ENCODE measurements at places on chromosomes 11 and 22.

- no peak for DNase-seq
Observed at GRCh38 chr11:92050305-92050704, 174.3 kb upstream of the FAT3 start.

GRCh38 chr11:17692931-17693330 is 26.4 kb upstream of the MYOD1 start:
- no peak for DNase-seq

DNA sequence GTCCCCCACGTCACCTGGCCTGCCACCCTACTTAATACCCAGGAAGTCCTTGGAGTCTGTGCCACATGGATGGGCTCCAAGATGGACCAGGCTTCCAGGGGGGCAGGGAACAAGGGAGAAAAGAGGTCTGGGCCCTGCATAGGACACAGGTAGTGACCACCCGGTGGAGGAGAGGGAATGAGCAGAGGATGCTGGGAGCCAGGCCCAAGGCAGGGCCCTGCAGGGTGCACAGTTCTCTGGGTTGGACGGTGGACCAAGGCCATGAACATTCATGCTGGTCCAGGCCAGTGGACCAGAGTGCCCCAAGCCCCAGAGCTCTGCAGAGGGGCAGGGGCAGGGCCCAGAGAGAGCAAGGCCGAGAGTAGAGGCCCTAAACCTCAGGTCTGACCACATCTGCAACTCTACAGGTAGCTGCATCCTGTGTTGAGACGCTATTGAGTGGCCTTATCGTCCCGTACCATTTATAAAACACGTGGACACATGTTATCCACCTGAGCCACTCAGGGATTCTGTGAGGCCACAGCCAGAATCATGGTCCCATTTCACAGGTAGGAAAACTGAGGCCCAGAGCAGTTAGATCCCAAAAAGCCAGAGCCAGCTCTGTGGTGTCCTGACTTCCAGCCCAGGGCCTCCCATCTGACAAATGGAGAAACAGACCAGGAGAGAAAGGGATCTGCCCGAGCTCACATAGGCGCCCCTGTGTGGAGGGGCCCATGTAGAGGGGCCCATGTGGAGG is 46.4 kb downstream of the IGLL5 start:
- DNase-seq, result no peak

DNA sequence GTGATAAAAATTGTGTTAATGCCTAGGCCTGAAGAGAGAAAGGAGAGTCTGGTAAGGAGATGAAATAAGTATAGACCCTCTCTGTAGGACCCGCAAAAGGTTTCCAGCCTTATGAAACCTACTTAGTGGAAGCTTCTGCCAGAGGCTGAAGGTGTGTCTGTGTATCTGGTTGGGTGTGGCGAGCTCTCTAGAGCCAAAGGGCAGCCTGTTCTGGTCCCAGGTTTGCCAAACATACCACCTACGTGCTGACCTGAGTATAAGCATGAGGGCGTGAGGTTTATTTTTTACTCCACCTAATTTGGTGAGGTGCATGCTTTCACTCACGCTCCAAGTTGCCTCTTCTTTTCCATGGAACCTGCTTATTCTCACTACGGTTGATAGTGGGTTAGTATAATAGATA is 5.6 kb downstream of the CSTPP1 start:
- DNase-seq, result no peak

GRCh38 chr11:17066691-17067090 is 10.8 kb downstream of the RPS13 start:
- no peak for DNase-seq

- DNase-seq, result no peak
Observed at GRCh38 chr11:22670830-22671229, 4.4 kb downstream of the GAS2 start.

DNA sequence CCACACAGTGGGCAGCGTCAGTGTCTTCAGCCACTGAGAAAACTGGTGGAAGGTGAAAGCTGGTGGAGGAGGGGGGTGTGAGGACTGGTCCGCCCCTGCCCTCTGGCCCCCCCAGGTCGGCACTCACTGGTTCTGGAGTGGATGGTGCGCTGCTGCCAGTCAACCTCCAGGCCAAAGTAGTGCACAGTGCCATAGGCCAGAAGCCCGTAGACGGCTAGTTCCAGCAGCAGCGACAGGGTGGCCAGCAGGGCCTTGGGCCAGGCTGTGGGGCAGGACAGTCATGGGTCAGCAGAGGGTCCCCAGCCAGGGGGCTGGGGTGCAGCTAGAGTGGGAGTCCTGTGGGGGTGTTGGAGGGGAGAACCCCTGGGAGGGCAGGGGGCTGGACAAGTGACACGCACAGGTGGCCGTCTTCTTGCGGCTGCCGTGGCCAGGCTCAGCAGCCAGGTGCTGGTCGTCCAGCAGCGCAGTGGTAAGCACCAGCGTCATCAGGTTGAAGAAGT is 2.2 kb downstream of the LMF2 start:
- DNase-seq, result no peak

DNA sequence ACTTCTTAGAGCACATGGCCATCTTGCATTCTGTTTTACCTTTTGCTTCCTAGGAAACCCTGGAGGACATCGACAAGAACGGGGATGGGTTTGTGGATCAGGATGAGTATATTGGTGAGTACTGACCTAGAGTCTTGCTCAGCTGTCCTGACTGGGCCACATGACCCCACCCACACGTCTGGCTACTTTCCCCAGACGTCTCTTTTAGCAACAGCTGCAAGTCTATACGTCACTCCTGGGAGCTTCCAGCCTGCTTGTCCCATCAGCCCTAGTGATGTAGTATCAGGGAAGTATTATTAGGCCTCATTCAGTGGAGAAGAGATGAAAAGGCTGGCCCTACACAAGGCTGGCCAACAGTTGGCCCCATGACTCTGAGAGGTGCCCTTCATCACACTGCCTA is 9.6 kb downstream of the RCN1 start:
- DNase-seq, result no peak

DNA sequence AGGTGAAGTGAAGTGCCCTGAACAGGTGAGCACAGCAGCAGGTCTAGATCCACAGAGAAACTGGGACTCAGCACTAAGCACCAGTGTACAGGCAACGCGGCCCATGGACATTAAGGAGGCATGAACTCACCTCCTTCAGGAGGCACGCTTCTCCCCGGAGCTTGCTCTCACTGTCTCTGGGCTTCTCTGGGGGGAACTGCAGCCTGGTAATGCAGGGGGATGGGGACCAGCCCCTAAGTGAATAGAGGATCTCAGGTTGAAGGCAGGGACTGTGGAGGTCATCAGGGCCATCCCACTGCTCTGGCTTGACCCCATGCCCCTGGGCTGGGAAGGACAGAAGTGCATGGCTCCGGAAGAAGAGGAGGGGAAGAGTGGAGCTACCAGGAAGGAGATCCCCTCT is 495.6 kb upstream of the B3GAT1 start:
- no peak for DNase-seq

DNA sequence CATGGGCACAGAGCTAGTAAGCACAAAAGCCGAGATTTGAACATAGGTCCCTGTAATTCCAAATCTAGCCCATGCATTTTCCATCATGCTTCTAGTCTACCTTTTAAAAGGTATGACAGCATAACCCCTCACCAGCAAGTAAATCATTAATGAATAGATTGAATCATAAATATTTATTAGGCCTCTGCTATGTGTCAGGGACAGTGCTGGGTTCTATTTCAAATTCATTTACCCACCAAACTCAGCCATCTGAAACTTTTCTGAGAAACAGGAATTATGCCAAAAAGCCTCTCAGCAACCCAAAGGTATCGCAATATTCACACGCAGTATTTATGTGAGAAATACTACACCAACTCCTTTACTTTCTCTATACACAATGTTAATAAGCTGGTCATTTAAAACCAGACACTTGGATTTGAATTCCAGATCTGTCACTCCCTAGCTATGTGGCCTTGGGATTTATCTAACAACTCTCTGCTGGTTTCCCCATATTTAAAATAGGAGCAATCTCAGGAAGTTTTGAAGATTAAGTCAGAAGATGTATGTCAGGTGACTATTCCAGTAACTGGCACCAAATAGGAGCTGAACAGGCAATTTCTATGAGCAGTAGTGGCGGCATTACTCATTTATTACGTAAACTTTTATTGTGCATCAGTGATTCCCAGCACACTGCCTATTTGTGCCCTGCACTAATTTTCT is 191.4 kb downstream of the TENM4 start:
- no peak for DNase-seq

DNA sequence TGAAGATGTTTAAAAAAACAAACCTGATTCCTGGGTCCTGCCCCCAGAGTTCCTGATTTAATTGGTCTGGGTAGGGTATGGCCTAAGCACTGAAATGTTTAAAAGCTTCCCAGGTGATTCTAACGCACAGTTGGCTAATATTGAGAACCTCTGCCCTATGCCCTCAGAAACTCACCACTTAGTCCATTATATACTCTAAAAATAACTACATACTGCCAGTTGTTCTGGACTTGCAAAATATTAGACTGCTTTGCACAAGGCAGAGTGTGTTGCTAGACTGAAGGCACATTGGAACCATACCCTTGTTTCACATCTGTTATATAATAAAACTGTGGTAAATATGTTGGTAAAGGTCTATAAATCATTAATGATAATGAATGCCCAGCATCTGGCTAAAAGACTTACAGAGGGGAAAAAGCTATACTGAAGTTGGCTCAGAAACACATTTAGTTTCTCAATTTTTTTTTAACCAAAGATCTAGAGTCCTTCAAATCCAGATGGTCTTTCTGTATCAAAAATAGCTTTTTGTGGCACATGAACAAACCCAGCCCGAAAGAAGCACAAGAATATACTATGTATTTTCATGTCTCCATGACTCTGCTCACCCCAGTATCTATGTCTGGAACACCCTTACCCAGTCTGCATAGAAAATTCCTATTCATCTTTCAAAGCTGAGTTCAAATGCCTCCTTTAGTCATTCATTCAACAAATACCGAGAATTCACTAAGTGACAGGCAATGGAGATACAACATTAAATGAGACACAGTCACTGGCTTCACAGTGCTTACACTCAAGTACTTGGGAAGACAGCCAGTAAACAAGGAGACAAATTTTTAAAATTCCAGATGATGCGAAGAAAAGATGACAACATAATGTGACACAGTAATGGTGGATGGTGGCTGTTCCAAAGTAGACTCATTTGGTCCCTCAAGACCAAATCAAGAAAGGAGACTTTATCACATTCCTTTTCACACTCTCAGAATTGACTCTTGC is 44.1 kb downstream of the RBFOX2 start:
- DNase-seq, result peak; percentile 52

- DNase-seq, result peak; percentile 93
Observed at GRCh38 chr22:40654522-40655167, 18.1 kb upstream of the MRTFA start.

- DNase-seq, result no peak
Observed at GRCh38 chr22:24005201-24005600, at the start of gene GSTT4. Gene GSTT4 (minus strand): TSS chr22:24005453. CDS start chr22:24005356, 97 bp downstream.

DNA sequence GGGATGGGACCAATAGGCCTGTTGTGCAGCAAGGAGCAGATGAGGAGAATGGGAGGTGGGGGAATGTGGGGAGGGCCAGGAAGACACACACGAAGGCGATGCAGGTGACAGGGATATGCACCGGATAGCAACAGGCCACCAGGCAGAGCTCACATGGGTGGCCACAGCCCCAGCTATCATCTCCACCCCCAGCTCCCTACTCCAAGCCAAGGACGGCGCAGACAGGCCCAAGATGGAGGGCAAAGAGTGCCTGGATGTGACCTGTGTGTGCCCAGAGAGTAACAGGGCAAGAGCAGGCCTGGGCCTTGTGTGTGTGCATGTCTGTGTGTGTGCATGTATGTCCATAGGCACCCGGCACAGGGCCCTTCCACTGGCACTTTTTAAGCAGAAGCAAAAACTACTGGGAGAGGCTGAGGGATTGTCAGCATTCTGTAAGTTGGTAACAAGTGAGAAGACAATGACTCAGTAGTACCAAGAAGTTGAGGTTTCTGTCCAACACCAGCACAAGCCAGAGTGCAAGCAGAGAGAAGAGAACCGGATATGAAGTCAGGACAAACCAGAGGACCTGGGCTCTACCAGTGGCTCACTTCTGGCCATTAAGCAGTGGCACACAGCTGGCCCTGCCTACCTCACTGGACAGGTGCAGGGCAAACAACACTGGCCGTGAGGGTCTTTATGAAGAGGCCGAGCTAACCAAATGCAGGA is 36.4 kb downstream of the NRXN2 start:
- no peak for DNase-seq

DNA sequence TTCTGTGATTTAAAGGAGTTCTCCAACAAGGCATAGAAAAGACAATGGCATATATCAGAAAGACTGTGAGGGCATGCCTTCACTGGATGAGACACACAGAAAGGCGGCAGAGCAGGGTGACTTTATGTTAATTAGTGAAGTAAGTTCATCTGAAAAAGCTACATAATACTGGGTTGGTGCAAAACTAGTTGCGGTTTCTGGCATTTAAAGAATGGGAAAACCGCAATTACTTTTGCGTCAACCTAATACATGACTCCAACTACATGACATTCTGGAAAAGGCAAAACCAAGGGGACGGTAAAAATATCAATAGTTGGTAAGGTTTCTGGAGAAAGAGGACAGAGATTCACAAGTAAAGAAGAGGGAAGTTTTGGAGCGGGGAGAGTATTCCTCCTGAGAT is 5.1 kb downstream of the RFPL1 start:
- DNase-seq, result no peak

DNA sequence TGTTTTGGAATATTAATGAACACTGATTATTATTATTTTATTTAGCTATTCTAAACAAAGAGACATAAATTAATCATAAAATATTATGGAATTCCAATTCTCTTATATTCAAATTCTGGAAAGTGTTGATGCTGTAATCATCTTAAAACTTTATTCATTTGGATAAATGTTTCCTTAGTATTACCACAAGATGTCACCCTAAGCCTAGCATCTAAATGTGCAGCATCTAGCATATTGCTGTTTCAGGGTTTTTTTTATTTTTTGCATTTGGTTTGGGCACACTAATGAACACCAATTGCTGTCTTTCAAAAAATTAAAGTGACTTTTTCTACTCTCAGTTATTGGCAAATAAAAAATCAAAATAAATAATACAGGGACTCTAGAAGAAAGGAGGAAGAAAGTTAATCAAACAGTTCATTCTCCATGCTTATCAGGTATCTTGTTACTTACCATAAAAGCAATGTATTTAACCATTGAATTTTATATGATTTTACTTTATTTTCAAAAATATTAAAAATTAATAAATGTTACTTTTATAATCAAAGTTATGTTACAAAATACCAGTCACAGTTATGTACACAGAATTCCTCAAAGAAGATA is 31.8 kb downstream of the DLG2 start:
- no peak for DNase-seq

- no peak for DNase-seq
Observed at GRCh38 chr22:46106279-46107022, 43.9 kb upstream of the PPARA start.

DNA sequence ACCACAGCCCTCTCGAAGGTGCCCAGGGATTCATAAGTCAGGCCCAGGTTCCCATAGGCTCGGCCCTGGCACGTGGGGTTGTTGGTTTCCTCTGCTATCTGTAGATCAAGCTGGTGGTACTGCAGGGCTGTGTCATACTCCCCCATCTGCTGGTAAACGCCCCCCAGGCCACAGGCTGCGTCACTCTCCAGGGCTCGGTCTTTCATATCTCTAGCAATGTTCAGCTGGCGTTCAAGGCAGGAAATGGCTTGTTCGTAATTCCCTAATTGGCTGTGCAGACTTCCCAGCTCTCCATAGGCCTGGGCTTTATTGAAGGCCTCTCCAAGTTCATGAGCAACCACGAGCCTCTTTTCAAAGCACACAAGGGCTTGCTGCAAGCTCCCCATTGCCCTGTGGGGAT is 186.4 kb upstream of the PITPNB start:
- no peak for DNase-seq

- DNase-seq, result no peak
Observed at GRCh38 chr11:60869451-60869825, 2.1 kb downstream of the ZP1 start.
